ENCODE measurements at places on chromosomes 3 and 15. TPM values are rescaled to one million over a fixed set of nuclear protein-coding genes. Genes with fewer than 3 reads are reported as not detected.

ALDH1A2 gene
- 3.4 TPM for total RNA-seq

RETNLB gene
- total RNA-seq = not detected

MEGF11 gene
- total RNA-seq = not detected

CCR8 gene
- 0.22 TPM for total RNA-seq

SIDT1 gene
- total RNA-seq = 4.3 TPM

NANOGP8 gene
- 0.95 TPM for total RNA-seq

GCSAM gene
- total RNA-seq = 0.57 TPM

FAM81A gene
- 1.6 TPM for total RNA-seq

CD276 gene
- 21.2 TPM for total RNA-seq

MCF2L2 gene
- 2.9 TPM for total RNA-seq

ISL2 gene
- 0.22 TPM for total RNA-seq

GPR62 gene
- 0.38 TPM for total RNA-seq

CIP2A gene
- 9.2 TPM for total RNA-seq

DRD3 gene
- total RNA-seq = not detected

TMOD2 gene
- 5.7 TPM for total RNA-seq

ANKRD63 gene
- total RNA-seq = not detected

PLSCR2 gene
- not detected for total RNA-seq

PARP16 gene
- total RNA-seq = 8.6 TPM

REC114 gene
- not detected for total RNA-seq

All from esophagus squamous epithelium (tissue), 5 donors.